Activated CD8-positive, alpha-beta memory T cell treated with anti-CD3 and anti-CD28 coated beads for 1 hour (primary cell): ENCODE measurements at places on chromosomes 16 and 17.

GRCh38 chr17:30720013-30720471, 104.5 kb downstream of the CRLF3 start:
- DNase-seq, result no peak

- no peak for DNase-seq
Measured at GRCh38 chr17:20189979-20190378, 180.8 kb downstream of the SPECC1 start.

DNA sequence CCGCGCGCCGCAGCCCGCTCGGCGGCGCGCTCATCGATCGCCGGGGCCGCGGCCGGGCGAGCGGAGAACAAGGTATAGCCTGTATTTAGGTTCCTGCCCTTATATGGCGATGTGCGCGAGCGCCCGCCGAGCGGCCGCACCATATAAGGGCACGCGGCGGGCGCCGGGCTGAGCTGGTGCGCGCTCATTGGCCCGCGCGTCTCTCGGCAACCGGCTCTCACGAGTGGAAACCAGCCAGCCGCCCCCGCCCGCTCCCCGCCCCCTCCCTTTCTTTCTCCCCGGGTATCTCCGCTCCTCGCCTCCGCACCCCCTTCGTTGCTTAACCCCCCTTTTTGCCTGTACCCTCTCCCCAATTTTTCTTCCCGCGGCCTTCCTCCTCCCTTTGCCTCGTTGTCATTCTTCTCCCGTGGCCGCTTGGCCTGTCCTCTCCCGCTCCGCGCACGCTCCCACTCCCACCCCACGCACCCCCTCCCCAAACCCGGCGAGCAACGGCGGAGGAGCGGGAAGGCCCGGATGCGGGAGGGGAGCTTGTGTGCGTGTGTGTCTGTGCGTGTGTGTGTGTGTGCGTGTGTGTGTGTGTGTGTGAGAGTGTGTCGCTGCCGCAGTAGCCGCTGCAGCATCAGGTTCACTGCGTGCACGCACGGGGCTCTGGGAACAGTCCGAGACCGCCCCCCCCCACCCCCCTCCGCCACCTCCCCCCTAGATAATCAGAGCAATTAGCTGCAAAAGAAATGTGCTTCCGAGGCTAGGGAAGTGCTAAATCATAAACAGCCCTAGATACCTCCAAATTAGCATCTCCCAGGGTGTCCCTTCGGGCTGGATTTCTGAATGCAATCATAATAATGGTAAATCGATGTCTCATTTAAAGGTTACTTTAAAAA, 13.5 kb upstream of the CBX8 start:
- DNase-seq, result peak; percentile 40

DNA sequence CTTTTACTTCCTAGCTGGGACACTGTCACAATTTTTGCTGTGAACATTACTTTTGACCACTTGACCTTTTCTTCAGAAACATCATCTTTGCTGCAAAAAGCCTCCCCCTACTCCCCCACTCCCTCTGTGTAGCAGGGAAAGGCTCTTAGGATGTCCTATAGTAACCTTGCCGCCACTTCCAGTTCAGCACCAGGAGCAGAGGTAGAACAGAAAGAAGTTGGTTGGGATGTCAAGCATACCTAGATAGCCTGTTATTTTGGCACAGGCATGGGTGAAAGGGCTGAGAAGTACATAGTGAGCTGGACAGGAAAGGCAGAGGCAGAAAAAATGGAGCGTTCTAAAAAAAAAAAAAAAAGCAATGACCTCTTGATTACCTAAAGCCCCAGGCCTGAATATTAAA, 31.3 kb downstream of the SMIM36 start:
- DNase-seq, result no peak
